Putamen (tissue), 1 donor: ENCODE measurements at places on chromosomes 3 and 15.

- DNase-seq, result no peak
Observed at GRCh38 chr15:48500595-48500994, 144.9 kb downstream of the FBN1 start.

DNA sequence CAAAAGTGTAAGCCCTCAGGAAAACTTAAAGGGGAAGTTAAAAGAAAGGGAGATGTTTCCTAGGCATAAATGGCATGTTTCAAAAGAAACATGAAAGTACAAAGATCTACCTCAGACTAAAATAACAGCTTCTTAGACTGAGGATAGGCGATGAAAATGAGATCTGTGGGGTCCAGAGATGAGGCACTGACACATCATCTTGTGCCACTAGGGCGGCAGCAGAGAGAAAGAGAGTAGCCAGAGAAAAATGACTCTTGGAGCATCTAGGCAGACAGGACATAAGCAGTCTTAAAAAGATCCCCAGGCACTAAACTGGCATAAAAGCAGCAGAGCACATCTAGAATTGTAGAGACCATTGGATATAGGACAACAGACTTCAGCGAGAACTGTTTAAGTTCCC lies 42.5 kb upstream of the RFX7 start:
- no peak for DNase-seq

- no peak for DNase-seq
Observed at GRCh38 chr15:85515212-85515611, 134.8 kb downstream of the AKAP13 start.

DNA sequence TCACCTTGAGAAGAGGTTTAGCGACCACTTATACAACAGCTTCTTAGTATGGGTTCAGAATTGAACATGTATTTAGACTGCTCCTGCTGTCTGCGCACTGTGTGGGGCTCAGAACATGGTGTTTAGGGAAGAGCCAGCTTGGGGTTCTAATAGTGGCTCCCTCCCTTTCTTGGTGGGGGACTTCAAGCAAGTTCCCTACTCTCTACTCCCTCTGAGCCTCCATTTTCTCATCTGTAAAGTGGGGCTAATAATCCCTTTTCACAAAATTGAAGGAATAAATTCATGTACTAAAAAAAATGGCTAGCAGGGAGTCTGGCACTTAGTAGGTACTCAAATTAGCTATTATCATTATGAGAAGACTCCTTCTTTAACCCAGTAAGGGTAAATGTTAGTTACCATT lies 97.5 kb upstream of the SPATA12 start:
- DNase-seq, result no peak

DNA sequence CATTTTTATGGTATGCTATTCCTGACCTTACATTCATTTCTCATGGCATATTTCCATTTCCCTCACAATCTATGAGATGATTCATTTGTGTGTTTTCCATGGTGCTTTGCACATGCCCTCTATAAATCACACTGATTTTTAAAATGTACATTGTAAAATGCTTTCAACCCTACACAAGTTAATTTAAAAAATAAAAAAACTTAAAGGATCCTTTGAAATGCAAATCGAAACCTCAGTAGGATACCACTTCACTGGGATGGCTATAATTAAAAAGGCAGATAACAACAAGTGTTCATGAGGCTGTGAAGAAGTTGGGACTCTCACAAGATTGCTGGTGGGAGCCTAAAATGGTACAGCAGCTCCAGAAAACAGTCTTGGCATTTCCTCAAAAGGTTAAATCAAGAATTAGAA lies 83.5 kb downstream of the FMN1 start:
- no peak for DNase-seq

GRCh38 chr15:93110502-93111040 lies 21.6 kb upstream of the RGMA start:
- no peak for DNase-seq

DNA sequence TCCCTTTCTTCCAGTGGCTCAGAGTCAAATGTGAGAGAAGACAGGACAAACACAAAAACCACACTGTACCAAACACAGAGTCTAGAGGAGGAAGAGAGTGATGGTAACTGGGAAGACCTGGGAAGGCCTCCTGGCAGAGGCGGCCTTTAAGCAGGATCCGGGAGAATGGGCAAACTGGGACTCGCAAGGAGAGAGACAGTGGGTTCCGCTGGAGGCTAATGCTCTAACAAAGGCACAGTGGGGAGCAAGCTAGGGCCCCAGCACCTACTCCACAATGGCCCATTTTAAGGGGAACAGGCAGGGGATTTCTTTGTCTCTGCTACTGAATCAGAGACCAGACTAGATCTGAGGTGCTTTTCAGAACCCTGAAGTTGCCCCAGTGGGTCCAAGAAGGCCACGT lies 81.4 kb upstream of the HES1 start:
- no peak for DNase-seq

GRCh38 chr3:105259496-105259895 lies 107.2 kb upstream of the ALCAM start:
- no peak for DNase-seq

- no peak for DNase-seq
Observed at GRCh38 chr3:194259982-194260766, 91.0 kb downstream of the CPN2 start.

DNA sequence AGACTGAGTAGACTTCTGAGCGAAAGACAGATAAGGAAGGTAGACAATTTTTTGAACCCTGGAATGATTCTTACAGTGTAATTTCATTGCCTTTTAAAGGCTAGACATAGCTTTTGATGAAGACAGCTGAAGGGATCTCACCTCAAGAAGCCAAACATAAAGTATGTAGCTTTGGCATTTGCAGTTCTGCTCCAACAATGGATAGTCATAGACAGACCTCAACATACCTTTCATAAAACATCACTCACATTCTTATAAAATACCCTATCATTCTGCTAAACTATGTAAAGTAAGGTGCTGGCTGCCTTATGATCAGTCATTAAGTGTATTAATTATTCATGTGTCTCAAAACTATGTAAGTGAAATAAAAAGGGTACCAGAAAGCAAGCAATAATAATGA lies 70.0 kb downstream of the UBE3A start:
- DNase-seq, result no peak

DNA sequence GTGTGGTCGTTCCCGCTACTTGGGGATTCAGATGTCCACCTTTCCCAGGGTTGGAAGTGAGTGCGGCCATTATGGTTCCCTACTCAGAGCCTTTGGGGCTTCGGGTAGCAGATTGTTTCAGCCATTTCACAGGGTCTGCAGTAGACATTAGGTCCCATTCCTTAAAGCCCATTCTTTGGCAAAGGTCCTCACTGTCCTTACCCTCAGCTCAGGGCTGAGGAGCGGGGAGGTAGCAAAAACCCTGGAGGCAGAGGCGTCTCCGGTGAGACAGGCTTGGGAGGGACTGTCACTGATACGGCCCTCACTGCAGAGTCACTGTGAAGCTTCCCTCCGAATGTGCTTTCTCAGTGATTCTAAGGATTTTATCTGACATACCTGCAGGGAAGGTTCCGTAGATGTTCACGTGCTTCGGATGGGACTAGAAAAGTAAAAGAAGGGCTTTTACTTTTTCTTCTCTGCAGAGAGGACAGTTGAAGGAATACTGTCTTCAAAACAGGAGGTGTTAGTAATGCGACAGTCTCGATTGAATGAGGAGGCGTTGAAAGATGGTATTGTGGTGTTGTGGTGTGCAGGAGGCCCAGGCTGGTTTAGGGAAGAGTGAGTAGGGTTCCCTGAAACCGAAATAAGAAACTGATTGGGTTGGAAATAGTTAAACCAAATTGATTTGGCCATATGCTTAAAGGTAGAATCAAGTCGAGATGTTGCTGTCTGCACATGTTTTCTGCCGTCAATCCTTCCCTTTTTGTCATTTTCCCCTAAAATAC lies 630 bp downstream of the ATP6V1A start:
- DNase-seq, result peak; percentile 24

DNA sequence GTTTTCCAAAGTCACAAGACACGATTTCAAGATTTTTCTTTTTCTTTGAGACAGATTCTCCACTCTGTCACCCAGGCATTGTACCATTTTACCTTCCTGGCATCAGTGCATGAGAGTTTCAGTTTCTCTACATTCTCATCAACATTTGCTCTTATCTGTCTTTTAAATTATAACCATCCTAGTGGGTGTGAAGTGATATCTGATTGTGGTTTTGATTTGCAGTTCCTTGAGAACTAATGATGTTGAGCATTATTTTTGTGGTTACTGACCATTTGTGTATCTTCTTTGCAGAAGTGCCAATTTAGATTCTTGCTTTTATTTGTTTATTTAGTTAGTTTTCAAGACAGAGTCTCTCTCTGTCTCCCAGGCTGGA lies 41.2 kb downstream of the ADIPOQ start:
- DNase-seq, result no peak

GRCh38 chr3:105367063-105367405 lies 325 bp downstream of the ALCAM start:
- peak; percentile 42 for DNase-seq

- peak; percentile 81 for DNase-seq
Observed at GRCh38 chr3:50830451-50830850, 155.7 kb downstream of the DOCK3 start.

DNA sequence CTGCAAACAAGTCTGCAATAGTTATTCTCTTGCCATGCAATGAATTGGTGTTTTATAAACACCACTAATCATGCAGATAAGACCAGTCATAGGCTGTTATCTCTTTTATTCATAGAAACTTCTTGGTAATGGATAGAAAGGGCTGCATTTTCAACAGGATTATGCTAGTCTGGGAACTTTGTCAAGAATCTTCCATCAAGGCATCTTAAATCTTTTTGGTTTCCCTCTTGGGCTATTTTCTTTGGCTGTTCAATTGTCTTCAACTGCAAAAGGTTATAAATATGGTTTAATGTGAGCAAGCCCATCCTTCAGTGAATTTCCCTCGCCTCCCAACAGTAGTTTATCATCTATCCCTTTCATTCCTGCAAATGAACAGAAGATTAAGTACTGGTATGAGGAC lies 59.0 kb upstream of the MINAR1 start:
- DNase-seq, result no peak

GRCh38 chr3:48748754-48749153 lies 31.7 kb upstream of the IP6K2 start:
- DNase-seq, result peak; percentile 38

- DNase-seq, result no peak
Observed at GRCh38 chr3:127761441-127761801, 60.9 kb downstream of the MGLL start.

- no peak for DNase-seq
Observed at GRCh38 chr3:151901644-151902285, 28.3 kb downstream of the SUCNR1 start.

GRCh38 chr3:37293646-37294045 lies 119.3 kb upstream of the LRRFIP2 start:
- DNase-seq, result no peak

- no peak for DNase-seq
Observed at GRCh38 chr15:89114990-89115389, 26.7 kb downstream of the ABHD2 start.

GRCh38 chr3:177681156-177681555 lies 483.9 kb upstream of the TBL1XR1 start:
- DNase-seq, result no peak

- no peak for DNase-seq
Observed at GRCh38 chr3:186544281-186544680, at the start of gene CRYGS. Gene CRYGS (minus strand): TSS chr3:186544380. CDS start chr3:186544326, 54 bp downstream.

DNA sequence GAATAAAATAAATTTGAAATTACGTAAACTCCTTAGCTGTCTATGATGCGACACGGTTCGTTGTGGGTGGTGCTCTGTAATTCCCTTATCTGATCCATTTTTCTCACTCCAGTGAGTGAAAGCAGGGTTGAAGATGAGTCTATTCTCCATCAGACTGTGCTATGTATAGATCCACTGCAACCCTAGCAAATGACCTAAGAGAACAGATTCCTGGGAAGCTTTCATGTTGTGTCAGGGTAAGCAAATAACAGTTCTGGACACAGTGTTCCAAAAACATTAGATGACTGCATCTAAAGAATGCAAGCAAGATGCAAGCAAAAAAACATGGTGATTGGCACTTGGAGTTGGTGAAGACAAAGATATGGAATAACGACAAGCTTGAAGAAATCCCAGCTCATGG lies 239.3 kb downstream of the SLC9A9 start:
- no peak for DNase-seq

GRCh38 chr3:69871251-69871650 lies 128.3 kb upstream of the SAMMSON start:
- DNase-seq, result no peak

DNA sequence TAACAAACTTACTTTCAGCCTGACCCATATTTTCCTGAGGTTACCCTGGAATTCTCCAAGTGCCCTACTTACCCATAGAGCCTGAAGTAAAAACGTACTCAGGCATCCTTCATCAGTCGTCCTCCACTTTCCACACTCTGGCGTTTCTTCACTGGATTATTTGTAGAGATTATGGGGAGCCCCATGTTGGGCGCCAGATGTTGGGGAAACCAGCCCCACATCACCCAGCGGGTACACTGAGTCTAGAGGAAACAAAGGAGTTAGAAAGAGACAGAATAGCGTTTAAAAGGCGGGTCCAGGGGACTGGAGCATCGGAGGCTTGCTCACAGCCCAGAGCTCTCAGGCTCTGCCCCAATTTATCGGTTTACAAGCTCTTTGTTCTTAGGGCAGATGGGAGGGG lies 9.7 kb upstream of the SLC28A2 start:
- no peak for DNase-seq

DNA sequence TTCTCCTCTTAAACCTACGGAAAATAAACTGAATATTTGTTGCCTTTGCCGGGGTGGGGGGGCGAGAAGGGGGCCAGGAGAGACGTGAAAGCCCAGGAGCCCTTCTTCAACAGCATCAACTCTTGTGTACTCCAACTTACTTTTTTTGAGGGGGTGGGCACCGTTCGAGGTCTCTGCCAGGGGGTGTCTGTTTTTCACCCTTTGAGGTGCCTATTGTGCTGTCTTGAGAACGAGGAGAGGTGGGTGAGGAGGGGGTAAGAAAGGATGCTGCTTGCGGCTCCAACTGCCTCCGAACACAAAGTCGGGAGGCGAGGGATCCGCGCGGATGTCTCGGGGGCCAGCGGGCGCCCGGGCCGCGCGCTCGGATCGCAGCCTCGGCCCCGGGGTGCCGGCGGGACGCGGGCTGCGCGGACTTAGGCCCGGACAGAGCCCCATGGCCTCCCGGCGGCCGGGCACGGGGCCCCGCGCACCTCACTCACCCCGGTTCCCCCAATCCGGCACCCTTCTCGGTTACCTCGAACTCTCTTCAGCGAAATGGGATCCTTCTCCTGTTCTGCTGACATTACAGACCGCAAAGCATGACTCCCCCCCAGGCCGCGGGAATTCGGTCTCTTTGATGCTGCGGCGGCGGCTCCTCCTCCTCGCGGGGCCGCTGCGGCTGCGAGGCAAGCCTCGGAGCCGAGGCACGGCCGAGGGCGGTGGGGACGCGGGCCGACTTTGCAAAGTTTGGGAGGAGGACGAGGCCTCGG lies 650 bp downstream of the PYGO1 start:
- peak; percentile 3 for DNase-seq

- DNase-seq, result no peak
Observed at GRCh38 chr15:49215768-49216739, 46.0 kb downstream of the GALK2 start.
